ENCODE measurements at places on chromosomes 7 and 10.

GRCh38 chr10:67140641-67141040, 214.8 kb downstream of the LRRTM3 start:
- DNase-seq = no peak

DNA sequence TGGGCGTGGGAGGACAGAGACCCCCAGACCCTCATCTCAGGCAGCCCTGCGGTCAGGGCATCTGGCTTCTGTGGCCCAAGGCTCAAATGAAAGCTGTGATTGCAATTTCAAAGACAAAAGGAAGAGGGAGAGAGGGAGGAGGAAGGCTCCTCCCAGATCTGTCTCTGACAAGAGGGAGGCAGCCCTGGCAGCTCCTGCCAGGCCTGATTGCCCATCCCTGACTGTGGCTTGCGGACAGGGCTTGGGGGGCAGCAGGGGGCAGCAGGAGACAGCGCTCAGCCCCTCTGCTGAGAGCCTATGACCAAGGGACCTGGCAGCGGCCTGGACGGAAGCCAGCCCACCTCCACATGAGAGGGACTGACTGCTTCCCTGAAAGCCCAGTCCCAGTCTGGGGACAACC, 91.8 kb downstream of the PTPRN2 start:
- DNase-seq = no peak

- no peak for DNase-seq
Measured at GRCh38 chr10:8041992-8042720, 12.3 kb upstream of the GATA3 start.

DNA sequence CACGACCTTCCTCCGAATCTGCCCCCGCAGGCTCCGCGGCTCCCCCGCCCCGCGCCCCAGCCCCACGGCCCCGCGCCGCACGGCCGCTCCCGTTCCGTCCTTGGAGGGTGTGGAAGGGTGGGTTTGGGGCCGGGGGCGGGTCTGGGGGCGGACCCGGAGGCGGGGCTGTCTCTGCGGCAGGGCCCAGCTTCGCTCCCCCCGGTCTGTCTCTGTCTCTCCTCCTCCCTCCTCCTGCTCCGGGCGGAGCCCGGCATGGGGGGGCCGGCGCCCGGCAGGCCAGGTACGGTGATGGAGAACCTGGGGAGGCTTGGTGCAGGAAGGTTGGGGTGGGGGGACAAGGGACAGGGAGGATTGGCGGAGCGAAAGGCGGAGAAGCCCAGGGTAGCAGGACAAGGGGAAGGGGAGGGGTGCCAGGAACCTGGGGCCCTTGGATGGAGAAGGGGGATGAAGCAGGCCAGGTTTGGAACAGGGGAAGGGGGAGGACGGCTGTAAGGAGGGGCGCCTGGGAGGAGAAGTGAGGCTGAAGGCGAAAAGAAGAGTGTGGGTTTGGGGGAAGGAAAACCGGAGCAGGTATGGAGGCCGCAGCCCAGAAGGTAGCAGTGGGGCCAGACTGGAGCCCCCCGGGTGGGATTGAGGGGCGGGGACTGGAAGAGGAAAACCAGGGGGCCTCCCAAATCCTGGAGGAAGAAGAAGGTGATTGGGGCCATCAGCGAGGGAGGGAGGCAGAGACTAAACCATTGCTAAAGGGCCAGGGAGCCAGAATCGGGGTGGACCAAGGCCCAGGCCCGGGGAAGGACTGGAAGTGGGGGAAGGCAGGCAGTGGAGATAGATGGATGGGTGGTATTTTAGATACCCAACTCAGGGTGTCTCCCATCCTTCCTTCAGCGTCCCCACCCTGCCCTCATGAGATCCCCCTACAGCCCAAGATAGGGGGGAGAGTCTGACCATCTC, at the start of gene NYAP1:
TSS of gene NYAP1 (plus strand) at position 206 of the 951 bp plus-strand sequence. CDS start 1,385 bp downstream, outside the sequence.
- peak; percentile 48 for DNase-seq

Data from NCI-H774 (cell line).